ENCODE measurements at places on chromosomes 12 and 14.

DNA sequence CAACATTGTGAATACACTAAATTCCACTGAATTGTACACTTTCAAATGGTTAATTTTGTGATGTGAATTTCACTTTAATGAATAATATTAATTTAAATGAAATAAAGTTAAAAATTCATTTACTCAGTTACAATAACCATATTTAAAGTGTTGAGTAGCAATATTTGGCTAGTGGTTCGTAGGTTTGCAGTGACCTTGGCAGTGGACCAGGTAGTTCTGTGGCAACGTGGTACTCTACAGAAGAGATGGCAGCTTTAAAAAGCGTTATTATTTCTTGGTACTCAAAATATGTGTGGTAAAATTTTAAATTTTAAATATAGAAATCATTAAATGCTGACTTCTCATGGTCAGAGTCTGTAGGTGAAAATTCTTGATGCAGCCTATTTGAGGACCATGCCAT is 51.6 kb downstream of the AEBP2 start:
- no peak for DNase-seq

GRCh38 chr14:30790827-30791226 is 83.5 kb upstream of the COCH start:
- DNase-seq: no peak

DNA sequence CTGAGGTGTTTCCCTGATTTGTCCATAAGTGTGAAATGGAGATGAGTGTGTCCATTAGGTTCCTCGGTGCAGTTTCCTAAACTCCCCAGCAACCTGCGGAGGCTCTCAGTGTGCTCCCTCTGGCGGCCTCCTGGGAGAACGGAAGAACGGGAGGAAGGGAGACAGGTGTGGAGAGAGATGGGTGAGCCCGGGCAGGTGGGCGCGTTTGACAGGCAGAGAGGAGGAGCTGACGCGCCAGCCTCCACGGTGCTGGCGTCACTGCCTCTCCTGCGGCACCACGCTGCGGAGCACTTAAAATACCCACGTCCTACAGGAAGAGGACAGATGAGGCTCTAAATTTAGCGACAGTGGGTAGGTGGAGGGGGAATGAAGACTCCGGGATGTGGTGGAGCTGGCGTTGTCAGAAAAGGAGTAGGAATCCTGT is 26.8 kb upstream of the PEX5 start:
- DNase-seq: no peak

GRCh38 chr12:132921685-132922084 is 34.3 kb upstream of the CHFR start:
- DNase-seq: no peak

DNA sequence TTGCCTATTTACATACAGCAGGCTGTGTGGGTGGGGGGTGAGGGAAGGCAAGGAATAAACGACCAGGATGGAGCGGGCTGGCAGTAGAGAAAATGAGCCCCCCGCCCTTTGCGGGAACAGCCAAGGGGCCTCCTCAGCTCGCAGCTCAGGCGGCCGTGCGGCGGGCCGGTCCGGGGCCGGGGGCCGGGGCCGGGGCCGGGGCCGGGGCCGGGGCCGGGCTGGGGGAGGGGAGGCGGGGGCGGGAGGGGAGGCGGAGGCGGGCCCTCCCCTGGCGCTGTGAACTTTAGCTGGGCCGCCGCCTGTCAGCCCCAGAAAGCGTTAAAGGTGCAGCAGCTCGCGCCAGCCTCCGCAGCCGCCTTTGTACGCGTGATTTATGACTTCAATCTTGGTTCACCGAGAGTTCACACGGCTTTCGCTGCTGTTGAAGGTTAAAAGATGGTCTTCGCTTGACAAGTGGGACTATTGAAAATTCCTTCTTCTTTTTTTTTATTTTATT is 28.8 kb downstream of the HOXC4 start:
- DNase-seq: peak; percentile 51

DNA sequence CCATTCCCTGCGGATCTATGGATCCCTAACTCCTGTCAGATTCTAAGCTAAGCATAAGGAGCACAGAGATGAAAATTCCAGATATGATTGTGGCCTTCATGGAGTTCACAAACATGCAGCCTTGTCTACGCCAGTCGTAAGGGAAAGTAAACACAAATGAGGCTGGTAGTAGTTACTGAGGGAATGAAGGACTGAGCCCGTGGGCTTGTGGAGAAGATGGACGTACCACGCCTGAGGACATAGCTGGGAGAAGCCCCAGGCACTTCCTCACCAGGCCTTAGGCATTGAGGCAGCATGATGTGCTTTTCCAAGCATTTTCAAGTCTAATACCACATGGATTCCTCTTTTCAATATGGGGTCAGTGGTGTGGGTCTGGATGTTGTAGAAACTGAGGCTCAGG is 515.2 kb downstream of the BCL11B start:
- DNase-seq: no peak

- no peak for DNase-seq
Observed at GRCh38 chr14:85566603-85567002, 36.7 kb downstream of the FLRT2 start.

GRCh38 chr12:68793975-68794652 is 13.9 kb upstream of the MDM2 start:
- DNase-seq: no peak

GRCh38 chr14:79643132-79643531 is 568.2 kb downstream of the DIO2 start:
- DNase-seq: no peak

- DNase-seq: no peak
Observed at GRCh38 chr12:92065639-92066038, 80.0 kb downstream of the BTG1 start.

DNA sequence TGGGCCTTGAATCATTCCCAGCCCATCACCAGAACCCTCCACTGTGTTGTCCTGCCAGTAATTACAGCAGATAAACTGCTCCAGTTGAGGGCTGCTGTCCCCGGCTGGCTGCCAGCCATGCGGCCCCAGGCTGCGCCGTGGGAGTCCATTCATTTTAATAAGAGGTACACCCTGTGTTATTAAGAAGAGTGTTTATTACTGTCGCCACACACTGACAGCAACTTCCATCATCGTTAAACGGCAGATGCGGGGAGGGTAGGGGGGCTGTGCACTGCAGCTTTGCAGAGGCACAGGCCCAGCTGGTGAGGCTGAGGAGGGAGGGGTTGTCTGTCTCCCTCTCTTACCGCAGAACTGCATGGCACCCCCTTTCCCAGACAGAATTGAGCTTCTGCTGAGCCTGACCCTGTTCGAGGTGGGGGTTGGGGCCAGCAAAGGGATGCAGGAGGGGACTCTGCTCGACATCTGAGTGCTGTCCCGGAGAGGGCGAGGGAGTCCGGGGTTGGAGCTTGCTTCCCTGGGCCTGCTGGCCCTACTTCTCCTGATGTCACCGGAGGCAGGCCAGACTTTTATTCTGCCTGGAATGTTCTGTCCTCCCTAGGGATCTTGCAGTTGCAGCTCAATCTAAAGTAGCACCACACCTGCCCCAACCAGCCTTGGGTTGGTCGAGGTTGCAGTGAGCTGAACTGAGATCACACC is 33.8 kb upstream of the GPATCH2L start:
- DNase-seq: no peak

- DNase-seq: no peak
Observed at GRCh38 chr14:99004112-99004511, 267.9 kb downstream of the BCL11B start.

- no peak for DNase-seq
Observed at GRCh38 chr14:32478050-32478449, 149.0 kb downstream of the AKAP6 start.

DNA sequence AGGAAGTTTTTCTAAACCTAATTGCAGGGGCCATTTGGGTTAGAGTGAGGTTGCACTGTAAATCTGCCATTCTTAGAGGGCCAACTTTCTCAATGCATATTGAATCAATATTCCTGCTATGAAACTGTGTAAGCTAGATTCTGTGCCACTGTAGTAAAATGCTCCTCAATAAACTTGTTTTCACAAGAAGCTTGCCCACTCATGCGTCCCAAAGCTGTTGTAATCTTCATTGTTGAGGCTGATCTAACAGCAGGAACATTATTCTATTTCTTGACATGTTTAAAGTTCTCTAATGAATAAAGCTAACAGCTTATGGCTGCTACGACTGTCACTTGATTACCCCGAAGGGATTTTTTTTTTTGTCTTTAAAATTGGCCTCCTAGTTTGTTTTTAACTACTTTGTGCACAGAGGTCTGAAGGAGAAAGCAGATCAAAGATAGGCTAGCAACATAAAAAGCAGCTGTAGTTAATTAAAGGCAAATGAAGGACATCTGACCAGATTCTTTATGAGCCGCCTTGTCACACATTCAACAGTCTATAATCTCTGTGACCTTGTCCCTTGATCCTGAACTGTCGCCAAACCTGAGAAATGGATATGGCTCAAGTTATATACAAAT is 243.7 kb downstream of the PAX9 start:
- no peak for DNase-seq

- DNase-seq: no peak
Observed at GRCh38 chr12:116636608-116637519, 77.7 kb downstream of the MAP1LC3B2 start.

- DNase-seq: peak; percentile 62
Observed at GRCh38 chr14:64465191-64465822, at the start of gene AKAP5. TSS of gene AKAP5 (plus strand) at chr14:64465499. CDS start at chr14:64468395, 2,896 bp downstream.

DNA sequence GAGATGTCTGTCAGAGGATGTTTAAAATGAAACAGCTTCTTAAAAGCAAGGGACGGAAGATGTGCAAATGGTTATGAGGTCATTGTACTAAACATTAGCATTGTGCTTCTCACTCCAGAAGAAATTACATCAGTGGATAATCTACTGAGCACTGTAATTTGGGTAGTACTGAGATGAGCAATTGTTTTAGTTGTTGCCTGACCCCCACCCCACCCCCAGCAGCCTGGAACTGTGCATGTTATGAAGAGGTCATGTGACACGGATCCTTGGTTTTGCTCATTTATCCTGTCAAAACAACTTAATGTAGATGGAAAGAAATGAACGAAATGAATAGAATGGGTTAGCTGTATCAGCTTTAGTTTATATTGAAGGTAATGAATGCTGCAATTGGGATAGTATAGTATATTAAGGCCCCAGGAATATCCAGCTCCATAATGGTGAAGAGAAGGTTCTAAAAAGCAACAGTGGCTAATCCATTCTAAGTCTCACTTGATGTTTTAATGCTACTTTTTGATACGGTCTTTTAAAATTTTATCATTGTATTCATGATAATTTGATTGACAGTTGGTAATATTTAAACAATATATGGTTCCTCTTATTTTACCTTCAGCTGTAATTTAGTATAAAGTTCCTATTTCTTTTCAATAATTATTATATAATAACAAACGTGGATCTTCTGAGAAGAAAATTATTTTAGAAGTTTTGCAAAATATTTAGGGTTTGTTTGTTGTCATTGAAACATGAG is 58.5 kb downstream of the WNK1 start:
- no peak for DNase-seq

DNA sequence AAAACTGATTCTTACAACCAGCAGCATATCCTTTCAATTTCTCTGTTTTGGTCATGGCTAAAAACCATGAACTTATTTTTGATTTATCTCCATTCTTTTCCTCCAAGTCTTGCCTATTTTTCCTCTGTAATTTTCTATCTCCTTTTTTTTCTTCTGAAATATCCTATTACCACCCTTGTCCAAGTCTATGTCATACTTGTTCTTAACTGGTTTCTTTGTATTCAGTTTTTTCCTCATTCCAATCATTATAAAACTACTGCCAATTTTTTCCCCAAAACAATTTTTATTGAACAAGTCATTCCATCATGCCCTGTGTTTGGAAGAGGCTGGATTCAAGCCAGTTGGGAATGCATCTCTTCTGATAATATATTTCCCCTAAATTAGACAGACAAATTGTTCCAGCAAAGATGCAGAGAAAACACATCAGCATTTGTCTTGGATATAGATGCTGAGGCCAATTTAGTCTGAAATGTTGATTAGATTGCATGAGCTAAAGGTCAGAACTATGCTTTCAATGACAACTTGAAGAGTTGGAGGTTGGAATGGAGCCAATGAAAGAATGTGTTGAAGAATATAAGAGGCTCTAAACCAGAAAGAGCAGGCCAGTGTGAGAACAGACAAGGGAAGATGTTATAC is 30.7 kb downstream of the OTOGL start:
- no peak for DNase-seq

DNA sequence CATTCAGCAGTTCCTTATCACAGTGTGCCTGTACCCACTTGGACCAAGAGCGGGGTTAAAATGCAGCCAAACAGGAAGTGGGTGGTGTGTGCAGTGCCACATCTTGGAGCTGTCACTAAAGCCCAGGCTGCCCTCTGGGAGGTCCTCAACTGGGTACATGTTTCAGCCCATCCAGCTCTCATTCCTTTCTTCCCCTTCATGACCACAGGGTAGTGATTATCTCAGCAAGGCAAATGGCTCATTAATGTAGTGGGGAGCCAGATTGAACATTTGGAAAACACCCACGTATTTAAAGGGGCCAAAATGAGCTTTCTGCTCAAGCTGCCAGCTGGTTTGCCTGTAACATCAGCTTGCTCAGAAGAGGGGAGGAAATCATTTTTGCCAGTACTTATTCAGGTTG is 210.8 kb upstream of the BTG1 start:
- DNase-seq: no peak

DNA sequence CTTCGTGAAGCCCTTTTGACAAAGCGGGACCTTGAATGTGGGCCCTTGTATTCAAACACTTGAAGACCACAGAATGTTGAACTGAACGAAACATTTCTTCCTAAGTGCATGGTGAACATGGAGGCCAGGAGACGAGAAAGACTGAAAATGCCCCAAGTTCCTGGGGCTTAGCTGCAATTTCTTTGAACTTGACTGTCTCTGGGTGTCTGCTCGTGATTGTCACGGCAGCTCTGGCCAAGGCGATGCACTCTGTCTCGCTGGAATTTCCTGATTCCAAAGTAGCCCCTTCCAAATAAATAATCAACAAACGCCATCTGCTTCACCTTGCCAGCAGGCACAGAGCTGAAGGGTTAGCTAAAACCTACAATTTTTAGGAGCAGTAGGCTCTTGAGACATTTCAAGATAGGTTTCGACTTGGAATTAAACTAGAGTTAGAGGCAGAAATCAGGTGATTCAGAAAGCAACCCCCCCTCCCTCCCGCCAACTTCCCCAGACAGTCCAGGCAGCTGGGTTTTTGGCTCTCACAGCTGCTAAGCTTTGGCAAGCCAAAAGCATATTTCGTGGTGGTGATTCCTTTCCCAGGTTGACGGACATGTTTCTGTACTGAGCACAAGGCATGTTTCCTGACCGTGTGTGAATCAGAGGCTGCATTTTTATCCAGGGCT is 13.5 kb upstream of the IRF2BPL start:
- no peak for DNase-seq

DNA sequence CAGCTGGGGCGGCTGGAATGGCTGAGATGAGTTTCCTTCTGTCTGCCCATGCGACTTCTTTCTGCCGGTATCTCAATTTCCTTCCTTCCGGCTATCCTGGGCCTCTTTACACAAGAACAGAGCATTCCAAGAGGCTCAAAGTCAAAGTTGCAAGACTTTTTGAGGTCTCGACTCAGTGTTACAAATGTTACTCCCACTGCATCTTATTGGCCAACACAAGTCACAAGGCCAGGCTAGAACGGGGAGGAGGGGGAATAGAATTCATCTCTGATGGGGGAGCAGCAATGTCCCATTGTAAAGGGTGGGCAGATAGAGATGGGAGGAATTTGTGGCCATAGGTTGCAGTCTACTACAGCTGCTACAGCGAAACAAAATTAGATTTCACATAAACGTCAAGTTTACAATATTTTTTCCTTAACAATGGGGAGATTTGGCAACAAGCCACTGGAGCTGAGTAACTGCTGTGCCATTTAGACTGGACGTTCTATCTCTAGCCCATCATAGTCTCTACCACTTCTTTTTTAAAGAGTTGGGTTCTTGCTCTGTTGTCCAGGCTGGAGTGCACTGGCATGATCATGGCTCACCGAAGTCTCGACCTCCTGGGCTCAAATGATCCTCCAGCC is 9.5 kb upstream of the NYNRIN start:
- no peak for DNase-seq

All from activated CD8-positive, alpha-beta memory T cell treated with anti-CD3 and anti-CD28 coated beads, Interleukin-2, amount 50 U/mL, for 4 hours (primary cell).